ENCODE measurements at places on chromosomes 5 and 9.

DNA sequence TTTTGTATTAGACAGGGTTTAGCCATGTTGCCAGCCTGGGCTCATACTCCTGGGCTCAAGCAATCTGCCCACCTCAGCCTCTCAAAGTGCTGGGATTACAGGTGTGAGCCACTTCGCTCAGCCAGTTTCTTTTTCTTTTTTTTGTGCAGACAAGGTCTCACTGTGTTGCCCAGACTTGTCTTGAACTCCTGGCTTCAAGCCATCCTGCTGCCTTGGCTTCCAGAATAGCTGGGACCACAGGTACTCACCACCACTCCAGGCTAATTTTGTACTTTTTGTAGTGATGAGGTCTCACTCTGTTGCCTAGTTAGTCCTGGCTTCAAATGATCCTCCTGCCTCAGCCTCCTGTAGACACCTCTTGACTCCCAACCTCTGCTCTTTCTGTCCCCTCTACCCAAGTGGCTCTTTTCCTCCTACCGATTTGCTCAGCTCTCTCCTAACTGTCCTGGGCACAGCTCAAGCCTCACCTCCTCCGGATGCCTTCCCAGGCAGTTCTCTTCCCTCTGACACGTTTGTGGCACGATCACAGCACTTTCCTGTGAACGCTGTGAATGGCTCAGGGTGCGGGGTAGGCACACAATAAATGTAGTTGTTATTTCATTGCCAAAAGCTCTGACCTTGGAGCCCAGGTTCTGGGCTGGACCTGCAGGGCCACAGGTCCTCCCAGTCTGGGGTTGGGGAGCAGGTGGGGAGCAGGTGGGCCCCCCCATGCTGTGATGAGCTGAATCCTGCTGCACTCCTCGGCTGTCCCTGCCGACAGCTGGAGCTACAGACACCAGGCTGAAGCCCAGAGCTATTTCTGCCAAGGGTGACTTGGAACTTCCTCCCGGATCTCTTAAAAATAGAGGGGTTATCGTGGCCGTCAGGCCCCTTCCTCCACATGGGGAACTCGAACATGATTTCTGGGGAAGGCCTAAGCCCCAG is 23.9 kb downstream of the GFI1B start:
- ATAC-seq: no peak

- no peak for ATAC-seq
Measured at GRCh38 chr5:43045236-43045635, 5.1 kb upstream of the ANXA2R start.

- no peak for ATAC-seq
Measured at GRCh38 chr5:35938568-35939227, at the start of gene CAPSL. CAPSL (minus strand) TSS chr5:35938622; CDS start chr5:35921120, 17,502 bp downstream.

- ATAC-seq: no peak
Measured at GRCh38 chr5:180820788-180821321, 18.2 kb upstream of the MGAT1 start.

- no peak for ATAC-seq
Measured at GRCh38 chr5:89934069-89934468, 475.5 kb downstream of the CETN3 start.

DNA sequence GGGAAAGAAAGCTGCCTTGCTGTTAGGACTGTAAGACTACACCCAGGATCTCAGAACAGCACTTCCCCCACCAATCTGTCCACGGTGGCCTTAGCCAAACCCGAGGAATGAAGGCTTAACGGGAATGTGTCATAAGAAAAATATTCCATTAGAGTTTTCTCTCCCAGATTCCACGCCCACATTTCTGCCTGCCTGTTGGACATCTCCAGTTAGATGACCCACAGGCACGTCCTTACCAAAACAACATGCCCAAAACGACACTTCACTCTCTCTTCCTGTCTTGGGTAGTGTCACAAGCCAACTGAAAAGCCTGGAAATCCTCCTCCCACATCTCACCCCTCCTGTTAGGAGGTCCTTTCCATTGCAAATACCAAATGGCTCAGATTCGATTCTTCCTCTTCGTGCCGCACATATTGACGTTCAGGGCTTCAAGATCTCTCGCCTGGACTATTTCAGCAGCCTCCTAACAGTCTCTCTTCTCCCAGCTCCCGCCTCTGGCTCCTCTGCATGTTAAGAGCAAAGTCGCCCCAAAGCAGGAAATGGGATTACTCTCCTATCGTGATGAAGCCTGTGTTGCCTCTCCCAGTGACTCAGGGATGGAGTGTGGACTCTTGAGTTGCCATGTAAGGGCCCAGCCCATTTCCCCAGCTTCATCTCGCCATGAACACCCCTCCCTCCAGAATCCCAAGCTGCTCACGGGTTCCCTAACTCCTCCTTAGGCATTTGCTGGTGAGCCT is 159.3 kb downstream of the NR3C1 start:
- ATAC-seq: no peak

DNA sequence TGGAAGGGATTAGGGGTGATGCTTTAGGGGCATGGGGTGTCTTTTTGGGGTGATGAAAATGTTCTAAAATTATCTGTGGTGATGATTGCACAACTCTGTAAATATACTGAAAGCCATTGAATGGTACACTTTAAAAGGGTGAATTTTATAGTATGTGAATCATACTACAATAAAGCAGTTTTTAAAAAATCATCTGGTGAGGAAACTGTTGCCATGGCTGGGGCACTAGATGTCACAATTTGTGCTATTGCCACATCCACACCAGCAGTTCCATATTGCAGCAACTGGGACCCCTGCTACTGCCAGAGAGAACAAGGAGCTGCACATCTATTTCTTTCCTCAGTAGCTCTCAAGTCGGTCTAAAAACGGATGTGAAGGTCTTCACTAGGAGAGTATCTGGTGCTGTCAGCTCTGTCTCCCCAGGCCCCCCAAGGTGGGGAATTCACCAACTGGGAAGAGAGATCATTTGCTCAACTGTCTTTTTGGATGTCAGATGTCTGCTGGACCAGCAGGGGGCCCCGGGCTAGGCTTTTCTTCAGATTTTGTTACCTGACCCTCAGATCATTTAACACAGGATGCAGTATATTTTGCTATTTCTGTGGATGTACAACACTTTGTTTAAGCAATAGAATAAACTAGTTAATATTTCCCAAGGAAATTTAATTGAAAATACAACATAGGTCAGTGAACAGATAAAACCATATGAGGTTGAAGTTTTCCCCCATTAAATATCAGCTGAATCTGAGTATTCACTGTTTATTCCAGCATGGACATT is 13.2 kb downstream of the CMYA5 start:
- ATAC-seq: no peak

- no peak for ATAC-seq
Measured at GRCh38 chr9:94097788-94098414, 13.6 kb downstream of the PTPDC1 start.

DNA sequence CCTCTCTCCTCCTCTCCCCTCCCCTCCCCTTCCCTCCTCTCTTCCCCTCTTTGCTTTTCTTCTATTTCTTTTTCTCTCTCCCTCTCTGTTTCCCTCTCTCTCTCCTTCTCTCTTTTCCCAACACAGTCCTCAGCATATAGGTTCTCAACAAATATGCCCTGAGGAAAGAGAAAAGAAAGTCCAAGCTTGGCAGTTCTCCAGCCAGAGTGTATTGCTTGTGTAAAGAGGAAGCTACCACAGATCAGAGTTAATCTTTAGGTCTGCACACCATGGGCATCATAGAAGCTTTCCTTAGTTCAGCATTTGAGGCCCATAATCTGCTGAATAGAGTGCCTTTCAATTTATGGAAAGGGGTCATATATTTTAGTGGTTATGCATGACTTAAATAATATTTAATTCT is 382.8 kb upstream of the WWC1 start:
- no peak for ATAC-seq

DNA sequence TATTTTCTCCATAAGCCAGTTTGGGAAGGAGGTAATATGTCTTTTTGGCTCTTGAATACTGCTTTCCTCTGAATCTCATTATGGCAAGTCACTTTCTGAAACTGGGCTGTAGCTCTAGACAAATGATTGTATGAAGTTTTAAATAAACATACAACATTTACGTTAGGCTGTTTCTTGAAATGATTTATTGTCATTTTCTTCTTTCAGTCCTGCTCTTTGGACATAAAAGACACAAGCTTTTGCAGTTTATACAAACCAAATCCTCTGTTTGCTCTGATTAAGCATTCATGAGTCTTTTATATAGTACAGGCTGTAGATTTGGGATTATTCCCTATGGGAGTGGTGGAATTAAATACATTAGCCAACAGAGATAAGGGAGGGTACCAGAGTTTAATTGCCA is 139.7 kb downstream of the CEP120 start:
- no peak for ATAC-seq

- ATAC-seq: no peak
Measured at GRCh38 chr5:134240421-134240962, 14.6 kb upstream of the PPP2CA start.

GRCh38 chr9:99822806-99823591 is 1.3 kb downstream of the NR4A3 start:
- no peak for ATAC-seq

GRCh38 chr5:133049726-133050048 is 2.1 kb upstream of the HSPA4 start:
- no peak for ATAC-seq

DNA sequence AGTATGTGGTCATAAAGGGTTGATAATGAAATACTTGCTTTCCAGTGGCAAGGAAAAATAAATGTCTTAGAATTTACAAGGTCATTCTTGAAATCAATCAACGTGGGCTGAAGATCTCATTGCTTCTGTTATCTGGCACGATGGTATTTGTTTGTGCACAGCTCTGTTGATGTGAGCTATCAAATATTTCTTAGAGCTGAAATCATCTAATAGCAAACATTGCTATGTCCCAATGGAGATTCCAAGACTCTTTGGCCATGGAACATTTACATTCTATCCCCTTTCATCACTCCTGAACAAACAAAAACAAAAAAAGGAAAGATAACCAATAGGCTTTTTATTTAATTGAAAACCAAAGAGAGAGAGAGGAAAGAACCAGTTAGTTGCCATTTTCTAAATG is 111.5 kb upstream of the CCDC152 start:
- no peak for ATAC-seq

GRCh38 chr5:173396311-173396993 is 68.2 kb upstream of the STC2 start:
- no peak for ATAC-seq

- ATAC-seq: no peak
Measured at GRCh38 chr9:136554870-136555269, 9.0 kb upstream of the NOTCH1 start.

GRCh38 chr5:134020188-134020587 is 15.4 kb upstream of the VDAC1 start:
- ATAC-seq: no peak

DNA sequence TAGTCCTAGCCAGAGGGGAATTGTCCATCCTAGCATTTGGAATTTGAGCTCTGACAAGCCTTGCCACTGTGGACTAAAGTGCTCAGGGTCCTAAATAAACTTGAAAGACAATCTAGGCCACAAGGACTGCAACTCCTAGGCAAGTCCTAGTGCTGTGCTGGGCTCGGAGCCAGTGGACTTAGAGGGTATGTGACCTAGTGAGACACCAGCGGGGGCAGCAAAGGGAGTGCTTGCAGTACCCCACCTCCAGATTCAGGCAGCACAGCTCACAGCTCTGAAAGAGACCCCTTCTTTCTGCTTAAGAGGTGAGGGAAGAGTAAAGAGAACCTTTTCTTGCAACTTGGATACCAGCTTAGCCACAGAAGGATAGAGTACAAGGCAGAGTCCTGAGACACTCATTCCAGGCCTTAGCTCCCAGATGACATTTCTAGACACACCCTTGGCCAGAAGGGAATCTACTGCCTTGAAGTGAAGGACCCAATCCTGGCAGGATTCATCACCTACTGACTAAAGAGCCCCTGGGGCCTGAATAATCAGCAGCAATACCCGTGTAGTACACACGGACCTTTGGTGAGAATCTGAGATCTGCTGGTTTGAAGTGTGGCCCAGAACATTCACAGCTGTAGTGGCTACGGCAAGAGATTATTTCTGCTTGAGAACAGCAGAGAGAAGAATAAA is 164.6 kb downstream of the CCDC171 start:
- ATAC-seq: no peak

GRCh38 chr9:120583958-120584369 is 4.0 kb upstream of the CDK5RAP2 start:
- ATAC-seq: peak; percentile 5

DNA sequence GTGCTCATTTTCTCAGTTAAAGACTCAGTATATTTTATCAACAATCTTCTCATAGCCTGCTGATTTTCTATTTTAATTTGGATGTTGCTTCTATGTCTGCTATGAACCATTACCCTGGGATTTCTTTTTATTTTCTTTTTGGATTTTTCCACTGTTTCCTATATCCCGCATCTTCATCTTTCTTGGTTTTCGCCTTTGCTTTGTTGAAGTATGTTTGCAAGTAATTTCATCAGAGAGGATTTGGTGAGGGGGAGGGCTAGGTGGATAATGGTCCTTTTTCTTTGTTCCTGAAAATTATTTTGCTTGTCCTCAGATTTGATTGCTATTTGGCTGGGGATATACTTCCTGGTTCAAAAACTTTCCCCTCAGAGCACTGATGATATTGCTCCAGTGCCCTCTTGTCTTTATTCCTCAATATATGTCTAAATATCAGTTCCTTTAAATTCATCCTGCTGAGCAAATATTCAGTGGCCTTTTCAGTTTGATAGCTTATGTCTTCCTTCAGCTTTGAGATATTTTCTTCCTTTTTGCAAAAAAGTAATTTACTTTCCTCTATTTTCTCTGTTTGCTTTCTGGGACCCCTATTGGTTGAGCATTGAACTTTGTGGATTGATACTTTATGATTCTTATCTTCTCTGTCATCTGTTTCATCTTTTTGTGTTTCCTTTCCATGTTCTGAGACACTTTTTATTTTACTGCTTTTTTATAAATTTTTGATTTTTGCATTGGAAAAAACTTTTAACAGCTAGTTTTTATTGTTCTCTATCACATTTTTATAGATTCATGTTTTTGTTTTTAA is 227.6 kb upstream of the ELL2 start:
- ATAC-seq: no peak

DNA sequence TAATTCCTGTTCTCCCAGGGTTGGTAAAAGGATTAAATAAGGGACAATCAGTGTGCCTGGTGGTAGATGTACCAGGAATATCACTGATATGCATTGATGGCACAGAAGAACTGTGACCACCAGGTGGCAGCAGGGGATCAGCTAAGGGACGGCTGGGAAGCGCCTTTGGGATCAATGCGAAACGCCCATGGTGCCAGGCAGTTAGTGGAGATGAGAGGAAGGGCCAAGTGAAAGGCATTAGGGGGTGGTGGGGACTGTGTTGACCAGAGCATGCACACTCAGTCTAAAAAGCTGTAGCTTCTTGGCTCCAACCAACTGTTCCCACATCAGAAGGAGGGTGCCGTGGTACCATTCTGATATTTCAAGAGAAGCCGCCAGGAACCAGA is 55.6 kb downstream of the ARHGEF37 start:
- ATAC-seq: peak; percentile 44
